ENCODE measurements at places on chromosomes 12 and 14.

- no peak for DNase-seq
Observed at GRCh38 chr12:42585154-42585840, 4.2 kb downstream of the PRICKLE1 start.

- no peak for DNase-seq
Observed at GRCh38 chr14:22471545-22472121, 117.4 kb downstream of the DAD1 start.

DNA sequence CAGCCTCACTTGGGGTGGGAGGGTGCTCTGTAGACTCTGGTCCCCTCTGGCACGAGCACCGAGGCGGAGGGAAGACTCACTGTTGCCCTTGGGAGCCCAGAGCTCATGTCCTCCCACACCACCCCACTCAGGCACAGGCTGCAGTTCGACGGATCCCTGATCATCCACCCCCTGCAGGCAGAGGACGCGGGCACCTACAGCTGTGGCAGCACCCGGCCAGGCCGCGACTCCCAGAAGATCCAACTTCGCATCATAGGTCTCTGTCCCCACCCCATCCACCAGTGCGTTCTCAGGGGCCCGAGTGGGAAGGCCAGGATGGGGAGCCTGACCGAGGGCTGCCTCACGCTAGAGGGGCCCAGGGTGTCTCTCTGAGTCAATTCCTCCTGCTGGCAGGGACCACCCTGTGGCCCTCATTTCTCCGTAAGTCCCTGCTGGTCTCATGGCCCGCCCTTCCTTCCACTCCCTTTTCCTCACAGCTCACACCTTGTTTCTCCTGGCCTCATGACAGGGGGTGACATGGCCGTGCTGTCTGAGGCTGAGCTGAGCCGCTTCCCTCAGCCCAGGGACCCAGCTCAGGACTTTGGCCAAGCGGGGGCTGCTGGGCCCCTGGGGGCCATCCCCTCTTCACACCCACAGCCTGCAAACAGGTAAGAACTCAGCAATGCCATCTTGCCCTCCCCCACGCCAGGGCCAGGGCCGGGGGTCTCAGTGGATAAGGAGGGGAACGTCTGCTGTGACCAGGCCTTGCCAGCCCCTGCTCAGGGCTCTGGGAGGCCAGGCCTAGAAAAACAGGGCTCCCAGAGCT is 27.0 kb downstream of the PAPLN start:
- DNase-seq, result no peak

- no peak for DNase-seq
Observed at GRCh38 chr12:93453633-93454032, 11.9 kb upstream of the UBE2N start.

DNA sequence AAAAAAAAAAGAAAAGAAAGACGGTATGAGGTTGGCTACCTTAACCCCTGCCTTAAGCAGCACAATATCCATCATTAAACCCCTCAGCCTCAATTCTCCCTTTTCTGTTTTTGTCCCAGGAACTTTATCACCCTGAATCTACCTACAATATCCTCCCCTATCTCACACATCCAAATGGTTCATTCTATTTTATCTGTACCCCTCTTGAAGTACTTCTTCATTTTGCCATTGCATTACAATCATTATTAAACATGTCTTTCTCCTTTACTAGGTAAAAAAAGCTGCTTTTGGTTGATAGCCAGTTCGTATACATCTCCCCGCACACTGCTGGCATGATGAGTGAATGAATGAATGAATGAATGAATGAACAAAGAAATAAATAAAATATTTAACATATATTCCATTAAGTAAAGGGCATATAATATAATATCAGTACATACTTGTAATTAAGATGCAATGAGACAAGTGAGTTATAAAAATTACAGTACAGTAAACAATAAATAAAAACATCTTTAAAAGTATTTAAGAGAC is 364 bp upstream of the GPR65 start:
- DNase-seq, result no peak

DNA sequence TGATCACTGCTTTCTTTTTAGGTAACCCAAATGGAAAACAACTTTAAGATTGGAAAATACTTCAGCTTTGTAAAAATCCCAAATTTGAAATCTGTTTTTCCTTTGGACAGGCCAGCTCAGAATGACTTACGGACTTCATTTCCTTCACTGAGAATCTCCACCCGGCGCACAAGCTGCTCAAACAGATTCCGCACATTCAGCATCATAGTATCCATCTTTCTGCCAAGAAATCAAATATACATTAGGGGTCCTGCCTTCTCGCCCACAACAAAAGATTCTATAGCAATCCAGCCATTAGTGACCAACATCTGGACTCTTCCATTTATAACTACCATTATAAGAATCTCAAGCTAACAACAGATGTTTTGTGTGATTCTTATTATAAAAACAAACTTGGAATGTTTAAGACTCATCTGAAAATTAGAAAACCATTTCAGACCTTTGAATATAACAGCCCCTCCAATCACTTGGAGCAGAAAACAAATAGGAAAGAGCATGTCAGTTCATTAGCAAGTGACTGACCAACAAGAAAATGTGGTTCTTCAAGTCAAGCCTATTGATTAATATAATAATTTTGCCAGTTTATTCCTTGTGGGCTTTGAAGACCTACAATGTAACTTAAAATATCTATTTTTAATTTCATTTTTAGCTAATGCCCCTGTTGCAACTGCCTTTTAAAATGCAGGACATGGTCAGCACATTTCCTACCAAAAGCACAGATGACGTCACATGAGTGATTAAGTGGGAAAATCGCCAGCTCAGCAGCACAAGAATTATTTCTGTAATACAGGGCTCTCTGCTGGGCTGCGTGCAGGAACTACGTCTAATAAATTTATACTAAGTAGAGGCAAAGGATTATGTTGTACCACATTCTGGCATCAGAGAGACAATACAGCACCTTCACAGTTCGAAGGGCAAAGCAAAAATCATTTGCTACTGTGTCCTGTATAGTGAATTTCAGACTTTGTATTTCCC is 8.5 kb downstream of the RACGAP1 start:
- no peak for DNase-seq

GRCh38 chr14:85602345-85602744 is 72.4 kb downstream of the FLRT2 start:
- no peak for DNase-seq

GRCh38 chr14:99722741-99723140 is 38.6 kb downstream of the CYP46A1 start:
- DNase-seq, result no peak

- no peak for DNase-seq
Observed at GRCh38 chr12:58026897-58027891, 85.8 kb downstream of the ATP23 start.

DNA sequence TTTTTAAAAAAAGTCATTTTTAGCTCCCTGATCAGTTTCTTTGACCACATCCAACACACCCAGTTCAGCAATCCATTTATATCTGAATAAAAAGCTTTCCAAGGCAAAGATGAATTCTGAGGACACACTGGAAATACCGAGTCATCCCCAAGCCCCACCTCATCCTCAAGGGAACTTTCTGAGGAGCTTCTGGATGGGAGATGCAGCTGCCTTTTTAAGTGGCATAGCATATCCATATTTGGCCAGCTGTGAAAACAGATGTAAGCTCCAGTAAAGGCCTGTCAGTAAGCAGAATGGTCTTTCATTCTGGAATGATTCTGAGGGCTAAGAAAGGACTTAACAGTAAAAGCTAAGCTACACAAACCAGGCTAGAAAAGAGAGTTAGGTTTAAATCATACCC is 18.4 kb downstream of the ZFYVE1 start:
- no peak for DNase-seq

DNA sequence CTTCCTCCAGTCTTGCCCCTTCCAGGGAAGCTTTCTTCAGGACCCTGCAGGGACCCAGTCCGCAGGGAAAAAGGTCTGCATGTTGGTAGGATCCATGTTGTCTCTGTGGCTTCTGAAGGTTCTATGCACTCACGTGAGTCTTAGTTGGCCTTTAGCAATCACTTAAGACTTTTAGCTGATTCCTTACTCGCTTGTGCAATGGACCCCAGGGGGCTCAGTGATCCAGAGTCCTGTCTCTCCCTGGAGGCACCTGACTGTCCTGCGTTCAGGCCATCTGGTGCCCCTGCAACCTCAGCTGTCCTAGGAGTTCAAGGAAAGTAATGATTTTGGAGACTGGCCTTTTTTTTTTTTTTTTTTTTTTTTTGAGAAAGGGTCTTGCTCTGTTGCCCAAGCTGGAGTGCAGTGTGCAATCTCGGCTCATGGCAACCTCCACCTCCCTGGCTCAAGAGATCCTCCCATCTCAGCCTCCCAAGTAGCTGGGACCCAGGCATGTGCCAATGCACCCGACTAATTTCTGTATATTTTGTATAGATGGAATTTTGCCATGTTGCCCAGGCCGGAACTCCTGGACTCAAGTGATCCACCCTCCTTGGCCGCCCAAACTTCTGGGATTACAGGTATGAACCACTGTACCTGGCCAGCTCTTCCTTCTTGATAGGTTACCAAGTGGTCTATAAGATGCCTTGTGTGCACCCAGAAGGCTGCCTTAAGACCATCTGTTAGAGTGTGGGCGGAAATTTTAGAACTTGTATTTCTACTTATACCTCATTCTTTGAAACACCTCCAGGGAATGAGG is 4.6 kb downstream of the IFI27L2 start:
- DNase-seq, result no peak

DNA sequence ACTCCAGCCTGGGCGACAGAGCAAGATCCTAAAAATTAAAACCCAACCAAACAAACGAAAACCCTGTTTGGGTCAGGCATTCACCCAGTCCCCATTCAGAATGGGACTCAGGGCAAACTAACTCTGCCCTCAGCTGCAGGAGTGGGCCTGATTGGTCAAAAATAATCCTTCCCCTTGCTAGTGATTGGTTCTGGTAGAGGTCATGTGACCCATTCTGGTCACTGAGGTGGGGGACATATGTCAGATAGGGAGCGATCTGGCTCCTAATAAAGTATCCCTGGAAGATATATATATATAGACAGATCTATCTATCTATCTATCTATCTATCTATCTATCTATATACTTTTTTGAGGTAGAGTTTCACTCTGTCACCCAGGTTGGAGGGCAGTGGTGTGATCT is 29.5 kb upstream of the MED13L start:
- no peak for DNase-seq

DNA sequence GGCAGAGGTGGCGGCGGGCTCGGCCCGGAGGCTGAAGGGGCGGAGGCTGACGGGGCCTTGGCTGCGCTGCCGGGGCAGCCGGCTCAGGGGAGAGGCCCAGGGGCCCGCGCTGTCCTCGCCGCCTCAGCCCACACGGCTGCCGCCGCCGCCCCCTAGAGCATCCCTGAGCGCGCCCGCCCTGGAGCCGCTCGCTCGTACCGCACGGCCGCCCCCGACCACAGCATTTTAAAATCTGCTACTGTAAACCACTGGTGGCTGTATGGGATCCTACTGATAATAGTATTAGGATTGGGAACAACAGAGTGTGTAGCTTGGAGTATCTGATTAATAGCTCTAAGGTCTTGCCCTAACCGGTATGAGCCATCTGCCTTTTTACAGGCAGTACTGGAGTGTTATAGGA is 22.2 kb upstream of the EDDM3A start:
- DNase-seq, result no peak

GRCh38 chr14:58464652-58465051 is 37.1 kb downstream of the KIAA0586 start:
- DNase-seq, result no peak

DNA sequence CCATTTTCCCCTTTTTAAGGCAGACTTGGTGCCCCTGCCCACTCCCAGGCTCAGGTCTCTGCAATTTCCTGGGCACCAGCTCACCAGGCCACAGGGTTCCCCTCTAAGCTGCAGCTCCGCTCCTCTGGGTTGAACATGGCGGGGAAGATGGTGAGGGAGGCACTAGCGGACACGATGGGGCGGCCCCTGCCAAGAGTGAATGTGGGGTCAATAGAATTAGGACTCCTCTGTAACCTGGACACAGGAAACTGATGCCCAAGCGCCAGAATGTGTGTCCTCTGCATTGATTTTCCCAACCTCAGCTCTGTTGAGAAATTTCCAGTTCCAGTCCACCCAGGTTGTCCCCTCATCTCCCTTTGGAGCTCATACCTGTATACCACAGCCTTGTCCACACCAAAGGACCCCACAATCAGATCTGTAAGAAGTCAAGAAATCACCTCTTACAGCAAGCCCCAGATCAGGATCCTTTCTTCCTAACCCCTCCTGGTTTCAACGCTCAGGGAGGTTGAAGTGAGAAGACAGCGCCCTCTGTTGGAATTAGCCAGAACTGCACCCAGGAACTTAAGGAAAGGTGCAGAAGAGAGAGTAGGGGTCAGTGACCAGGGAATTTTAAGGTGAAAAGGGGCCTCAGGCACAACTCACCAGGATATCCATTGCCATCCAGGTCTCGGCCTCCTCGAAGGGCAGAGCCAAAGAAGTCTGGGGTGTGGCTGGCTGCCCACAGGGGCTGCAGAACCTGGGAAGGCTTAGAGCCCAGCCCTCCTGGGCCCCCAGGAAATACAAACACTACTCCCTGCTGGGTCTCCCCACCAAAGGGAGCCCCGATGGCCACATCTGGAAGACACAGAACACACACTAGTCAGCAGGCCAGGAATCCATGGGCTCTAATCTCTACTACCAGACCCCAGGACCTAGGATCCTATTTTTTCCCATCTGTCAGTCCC is 14.7 kb downstream of the ITGA5 start:
- DNase-seq, result peak; percentile 69

DNA sequence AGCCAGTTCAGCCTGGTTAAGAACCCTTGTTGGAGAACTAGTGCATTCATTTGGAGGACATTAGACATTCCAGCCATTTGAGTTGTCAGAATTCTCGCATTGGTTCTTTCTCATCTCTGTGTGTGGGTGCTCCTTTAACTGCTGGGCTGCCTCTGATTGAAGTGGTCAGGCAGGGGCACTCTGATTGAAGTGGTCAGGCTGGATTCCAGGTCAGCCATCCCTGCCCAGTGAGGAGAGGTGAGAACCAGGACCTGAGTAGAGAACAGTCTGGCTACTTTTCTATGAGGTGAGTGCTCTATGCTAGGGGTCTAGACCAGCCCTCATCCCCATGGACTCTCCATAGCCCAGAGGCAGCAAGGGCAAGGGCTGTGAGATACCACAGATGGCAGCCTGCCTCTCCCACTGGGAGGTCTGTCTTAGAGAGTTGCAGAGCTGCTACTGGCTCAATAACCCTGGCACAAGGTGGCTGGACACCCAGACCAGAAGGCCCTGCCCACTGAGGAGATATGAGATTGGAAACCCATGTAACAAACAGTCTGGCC is 691.6 kb downstream of the TMTC2 start:
- DNase-seq, result no peak

DNA sequence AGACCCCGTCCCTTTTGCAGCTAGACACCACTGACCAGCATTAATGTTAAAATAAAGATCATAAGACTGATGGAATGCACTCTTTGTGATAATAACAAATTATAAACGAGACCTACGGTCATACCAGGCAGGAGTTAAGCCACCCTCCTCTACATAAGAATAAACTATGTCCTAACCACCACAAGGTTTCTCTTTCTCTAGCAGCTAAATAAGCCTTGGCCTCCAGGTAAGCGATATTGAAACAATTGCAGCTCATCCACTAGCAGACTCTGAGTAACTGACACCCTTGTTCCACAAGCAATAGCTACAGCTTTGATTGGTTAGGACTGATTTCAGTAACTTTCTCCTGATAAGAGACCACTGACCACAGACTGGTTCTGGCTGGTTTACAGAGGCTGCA is 144.2 kb upstream of the CCDC198 start:
- no peak for DNase-seq

Data from stimulated activated CD4-positive, alpha-beta T cell treated with anti-CD3 and anti-CD28 coated beads, Interleukin-12 subunit alpha, Interleukin-12 subunit beta, amount 100 ng/mL, for 24 hours (primary cell).